ENCODE measurements at places on chromosomes 7 and 10.
A peak's percentile ranks its signal among the peaks of the same experiment; 100 is the strongest.

DNA sequence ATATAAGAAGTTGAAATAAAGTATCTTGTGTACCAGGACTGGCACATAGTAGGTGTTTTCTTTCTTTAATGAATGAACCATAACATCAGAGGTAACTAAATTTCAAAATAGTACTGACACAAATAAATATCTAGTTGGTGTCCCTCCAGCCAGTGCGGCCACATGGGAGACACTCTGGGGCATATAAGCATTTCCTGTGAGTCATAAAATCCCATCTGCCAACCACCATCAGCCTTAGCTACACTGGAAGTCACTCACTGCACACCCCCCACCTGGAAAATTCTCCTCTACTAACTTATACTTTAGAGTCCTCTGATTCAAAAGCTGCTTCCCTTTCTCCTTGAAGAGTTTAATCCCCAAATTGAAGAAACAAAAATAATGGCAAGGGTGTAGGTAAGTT is 32.5 kb downstream of the DYDC1 start:
- no peak for DNase-seq

- DNase-seq, result no peak
Observed at GRCh38 chr7:69412331-69413146, 185.7 kb upstream of the AUTS2 start.

DNA sequence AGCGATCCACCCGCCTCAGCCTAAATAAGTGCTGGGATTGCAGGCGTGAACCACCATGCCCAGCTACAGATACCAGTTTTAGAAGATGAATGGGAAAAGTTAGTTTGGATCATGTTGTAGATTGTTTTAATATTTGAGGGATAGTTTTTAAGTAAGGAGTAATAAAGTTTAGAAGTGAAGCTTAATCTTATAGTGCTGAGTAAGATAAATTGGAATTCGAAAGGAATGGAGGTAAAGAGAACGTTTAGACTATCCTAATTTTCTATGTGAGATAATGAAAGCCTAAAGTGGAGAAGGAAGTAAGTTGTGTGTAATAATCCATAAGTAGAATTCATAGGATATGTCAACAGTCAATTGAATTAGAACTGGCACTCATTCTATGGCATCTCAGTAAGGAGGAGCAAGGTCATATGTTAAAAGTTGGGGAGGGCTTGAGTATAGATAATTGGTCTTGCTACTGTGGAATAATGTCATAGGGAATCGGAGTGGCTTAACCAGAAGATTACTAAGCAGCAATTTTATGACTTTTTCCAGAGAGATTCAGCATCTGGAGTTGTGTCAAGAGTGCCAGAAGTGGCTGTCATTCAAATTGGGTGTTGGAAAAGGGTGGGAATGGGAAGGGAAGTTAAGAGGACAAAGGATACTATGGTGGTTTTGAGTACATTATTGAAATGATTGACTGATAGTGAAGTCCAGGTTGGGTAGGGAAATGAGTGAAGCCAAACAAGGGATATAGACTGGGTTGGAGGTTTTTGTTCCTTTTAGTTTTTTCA is 12.1 kb downstream of the TAX1BP1 start:
- DNase-seq, result no peak

DNA sequence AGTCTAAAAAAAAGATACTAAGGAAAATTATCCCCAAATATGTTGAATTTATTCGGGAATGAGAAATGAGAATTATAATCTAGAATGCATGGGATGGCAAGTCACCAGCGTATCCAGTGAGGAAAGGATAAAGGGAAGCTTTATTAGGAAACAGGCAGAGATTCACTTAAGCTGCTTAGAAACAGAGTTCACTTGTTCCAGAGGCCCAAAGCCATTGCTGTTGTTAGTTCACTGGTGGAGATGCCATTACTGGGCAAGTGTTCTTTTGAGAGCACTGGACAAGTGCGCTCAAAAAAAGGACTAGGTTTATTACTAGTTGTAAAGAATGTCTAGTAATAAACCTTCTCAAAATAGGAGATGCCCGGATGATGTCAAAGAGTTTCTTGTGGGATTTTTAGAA is 51.2 kb downstream of the MICU1 start:
- DNase-seq, result no peak

- DNase-seq, result no peak
Observed at GRCh38 chr7:108136191-108136688, 6.1 kb upstream of the LAMB4 start.

GRCh38 chr10:79027147-79028055 is 41.4 kb upstream of the ZMIZ1 start:
- no peak for DNase-seq

- no peak for DNase-seq
Observed at GRCh38 chr7:139328375-139328774, 12.8 kb upstream of the FMC1 start.

- DNase-seq, result no peak
Observed at GRCh38 chr7:48481235-48481634, 310.0 kb downstream of the ABCA13 start.

DNA sequence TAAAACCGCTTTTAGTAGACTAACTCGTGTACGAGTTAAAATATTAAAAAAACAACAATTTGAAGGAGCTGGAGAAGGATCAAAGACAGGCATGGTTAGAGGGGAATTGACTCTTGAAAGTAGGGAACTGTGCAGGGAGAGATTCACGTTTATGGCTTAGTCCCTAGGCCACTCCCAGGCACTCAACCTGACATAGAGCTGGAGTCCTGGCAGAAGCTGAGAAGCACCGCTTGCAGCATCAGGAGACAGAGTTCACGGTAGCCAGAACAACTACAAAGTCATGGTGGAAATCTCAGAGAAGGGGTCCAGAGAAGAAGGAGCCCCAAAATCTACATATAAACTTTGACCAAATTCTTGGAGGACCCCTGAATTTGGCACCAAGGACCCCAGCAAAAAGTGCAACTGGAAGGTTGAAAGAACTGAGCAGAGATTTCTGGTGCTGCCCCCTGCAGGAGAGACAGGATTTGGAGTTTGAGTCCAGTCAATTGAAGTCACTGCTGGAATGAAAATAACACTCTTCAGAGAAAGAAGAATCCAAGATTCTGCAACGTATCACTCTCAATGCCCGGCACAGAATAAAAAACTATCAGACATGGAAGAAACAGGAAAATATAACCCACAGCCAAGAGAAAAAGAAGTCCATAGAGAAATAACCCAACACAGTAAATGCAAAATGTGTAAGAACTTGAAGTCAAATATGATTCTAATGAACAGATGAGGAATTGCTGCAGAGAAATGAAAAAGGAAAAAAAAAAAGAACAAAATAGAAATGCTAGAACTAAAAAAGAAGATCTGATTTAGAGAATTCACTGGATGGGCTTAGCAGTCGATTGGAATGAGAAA is 493.3 kb upstream of the PODXL start:
- DNase-seq, result peak; percentile 9

GRCh38 chr10:133123050-133123745 is 35.5 kb downstream of the ADGRA1 start:
- peak; percentile 17 for DNase-seq

DNA sequence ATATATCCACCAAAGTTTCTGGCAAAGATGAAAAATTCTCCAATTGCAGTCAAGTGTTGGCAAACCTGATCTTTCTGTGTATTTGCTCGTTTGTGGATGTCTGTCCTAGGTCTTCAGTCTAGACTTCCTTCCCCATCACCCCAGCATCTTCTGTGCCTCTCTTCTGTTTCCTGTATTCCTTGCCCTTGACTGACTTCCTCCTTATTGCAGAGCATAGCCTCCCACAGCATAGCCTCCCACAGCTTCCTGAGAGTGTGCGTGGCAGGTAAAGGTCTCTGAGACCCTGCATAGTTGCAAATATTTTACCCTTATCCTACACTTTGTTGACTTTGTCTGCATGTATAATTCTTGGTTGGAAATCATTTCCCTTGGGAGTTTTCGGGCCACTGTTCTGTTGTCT is 18.4 kb downstream of the SLC18A2 start:
- DNase-seq, result no peak

DNA sequence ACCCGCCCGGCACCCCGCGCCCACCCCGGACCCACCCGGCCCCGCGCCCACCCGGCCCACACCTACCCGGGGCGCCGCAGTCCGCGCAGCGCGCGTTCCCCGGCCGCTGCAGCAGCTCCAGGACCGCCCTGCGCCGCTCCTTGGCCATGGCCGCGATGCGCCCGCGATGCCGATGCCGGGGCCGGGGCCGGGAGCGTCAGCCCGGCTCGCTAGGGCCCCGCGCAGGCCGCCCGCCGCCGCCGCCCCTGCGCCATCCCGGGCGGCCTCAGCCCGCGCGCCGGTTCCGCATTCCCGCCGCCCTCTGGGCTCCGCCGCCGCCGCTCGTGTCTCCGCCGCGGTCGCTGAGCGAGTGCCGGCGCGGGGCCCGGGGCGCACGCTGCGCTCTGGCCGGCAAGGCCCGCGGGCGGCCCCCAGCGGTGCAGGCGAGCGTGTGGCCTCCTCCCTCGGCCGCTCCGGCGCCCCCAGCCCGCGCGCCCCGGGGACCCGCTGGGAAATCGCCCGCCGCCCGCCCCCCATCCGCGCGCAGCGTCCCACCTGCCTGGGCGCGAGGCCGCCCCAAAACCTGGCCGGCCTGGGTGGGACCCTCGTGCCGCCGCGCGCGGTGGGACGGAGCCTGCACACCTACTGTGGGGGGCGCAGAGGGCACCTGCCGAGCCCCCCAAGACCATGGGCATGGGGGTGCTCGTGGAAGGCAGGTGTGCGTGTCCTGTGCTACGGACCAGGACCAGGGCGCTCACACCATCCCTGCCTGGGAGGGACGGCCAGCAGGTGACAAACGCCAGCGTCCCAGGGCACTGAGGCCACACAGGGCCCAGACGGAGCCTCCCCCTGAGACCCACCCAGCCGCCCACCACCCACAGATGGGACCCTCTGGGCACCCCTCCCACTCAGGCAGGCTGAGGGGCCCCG is at the start of gene ADAP1:
Gene ADAP1 (minus strand): TSS at position 351 of the 909 bp plus-strand sequence. CDS start 203 bp downstream, at position 148.
- DNase-seq, result peak; percentile 69

DNA sequence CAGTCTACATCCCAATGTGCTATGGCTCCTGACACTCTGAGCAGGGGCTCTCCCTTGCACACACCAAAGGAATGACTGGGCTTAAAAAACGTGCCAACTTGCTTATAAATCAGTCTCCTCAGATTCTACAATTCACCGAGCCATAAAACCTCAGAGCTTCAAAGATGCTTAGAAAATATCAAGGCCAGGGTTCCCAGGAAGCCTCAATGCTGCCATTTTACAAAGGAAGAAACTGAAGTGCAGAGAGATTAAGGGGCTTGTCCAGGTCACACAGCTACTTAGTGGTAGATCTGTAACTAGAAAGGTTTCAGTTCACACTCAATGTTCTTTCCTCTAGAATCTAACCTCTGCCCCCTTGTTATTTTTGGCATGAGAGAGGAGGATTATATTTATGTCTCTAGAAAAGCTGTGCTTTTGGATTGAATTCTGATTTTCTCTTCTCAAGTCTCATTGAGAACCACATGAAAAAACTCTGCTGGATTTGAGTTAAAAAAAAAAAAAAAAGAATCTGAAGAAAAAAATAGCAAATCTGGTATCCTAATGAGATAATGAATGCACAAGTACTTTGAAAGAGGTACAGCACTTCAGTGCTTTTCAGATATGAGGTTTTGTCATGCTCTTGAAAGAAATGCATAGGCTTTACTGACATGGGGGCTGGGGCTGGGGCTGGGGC is 22.3 kb upstream of the TSPAN33 start:
- DNase-seq, result no peak

- DNase-seq, result no peak
Observed at GRCh38 chr7:55120501-55121198, 101.8 kb downstream of the EGFR start.

GRCh38 chr7:150952331-150953050 is 25.6 kb downstream of the KCNH2 start:
- no peak for DNase-seq

GRCh38 chr10:97031459-97031858 is 154.3 kb downstream of the SLIT1 start:
- no peak for DNase-seq

- DNase-seq, result no peak
Observed at GRCh38 chr10:91206427-91206826, 14.0 kb upstream of the PCGF5 start.

DNA sequence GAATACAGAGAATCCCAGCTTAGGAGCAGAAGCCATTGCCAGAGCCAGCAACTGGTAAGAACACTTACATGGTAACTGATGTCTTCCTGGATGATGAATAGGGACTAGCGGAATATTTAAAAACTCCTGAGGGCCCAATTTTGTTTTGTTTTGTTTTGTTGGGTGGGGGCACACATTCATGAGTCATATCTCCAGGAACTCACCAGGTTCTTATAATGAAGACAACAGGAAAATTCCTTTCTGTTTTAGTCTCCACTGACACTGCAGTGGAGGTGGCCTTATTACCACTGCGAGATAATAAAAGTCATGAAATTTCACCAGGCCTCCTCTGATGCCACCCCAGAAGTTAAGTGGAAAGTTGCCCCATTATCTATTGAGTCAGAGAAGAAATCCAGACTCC is 6.6 kb upstream of the CUZD1 start:
- no peak for DNase-seq

- no peak for DNase-seq
Observed at GRCh38 chr7:118583641-118584040, 359.1 kb downstream of the ANKRD7 start.

- DNase-seq, result no peak
Observed at GRCh38 chr7:85074992-85075391, 111.9 kb downstream of the SEMA3D start.

DNA sequence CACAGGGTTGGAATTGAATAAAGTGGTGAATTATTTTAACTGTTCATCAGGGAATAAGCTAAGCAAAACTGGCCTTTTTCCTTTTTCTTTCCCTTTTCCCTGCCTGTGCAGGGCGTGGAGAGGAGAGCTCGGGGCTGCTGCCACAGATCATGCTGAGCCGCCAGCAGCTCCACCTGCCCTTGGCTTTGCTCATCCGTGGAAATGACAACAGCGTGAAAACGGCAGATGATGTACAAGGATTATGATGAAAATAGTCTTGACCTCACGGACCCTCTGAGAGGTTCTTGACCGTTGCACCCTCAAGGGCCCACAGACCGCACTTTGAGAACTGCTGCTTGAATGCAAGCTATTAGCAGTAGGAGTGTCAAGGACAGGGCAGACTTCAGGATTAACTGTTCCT is 10.6 kb downstream of the PPP2R2D start:
- no peak for DNase-seq

GRCh38 chr7:100568896-100569844 is 4.5 kb downstream of the SAP25 start:
- peak; percentile 38 for DNase-seq

GRCh38 chr10:116868722-116869121 is 19.4 kb downstream of the ENO4 start:
- no peak for DNase-seq

DNA sequence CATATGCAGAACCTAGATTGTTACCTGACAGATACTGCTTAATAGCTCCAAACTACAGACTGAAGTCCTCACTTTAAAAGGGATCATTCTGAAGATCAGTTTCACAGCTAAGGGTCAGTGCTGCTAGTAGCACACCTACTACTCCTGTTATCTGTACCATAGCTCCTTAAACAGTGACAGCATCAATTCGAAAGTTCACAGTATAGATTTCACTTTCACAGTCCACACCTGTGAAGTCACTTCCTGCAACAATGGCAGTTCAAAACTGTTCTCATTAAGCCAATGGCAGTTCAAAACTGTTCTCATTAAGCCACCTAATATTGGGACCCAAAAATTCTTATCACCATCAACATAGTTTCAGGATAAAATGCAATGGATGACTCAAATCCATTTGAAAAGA is 10.7 kb upstream of the FHIP2A start:
- no peak for DNase-seq

- DNase-seq, result no peak
Observed at GRCh38 chr7:156493942-156494341, 146.6 kb upstream of the RNF32 start.

GRCh38 chr10:8588135-8588534 is 533.6 kb downstream of the GATA3 start:
- DNase-seq, result no peak

GRCh38 chr10:119237722-119238436 is 30.5 kb downstream of the GRK5 start:
- no peak for DNase-seq
